ENCODE measurements at places on chromosomes 5 and 9.

DNA sequence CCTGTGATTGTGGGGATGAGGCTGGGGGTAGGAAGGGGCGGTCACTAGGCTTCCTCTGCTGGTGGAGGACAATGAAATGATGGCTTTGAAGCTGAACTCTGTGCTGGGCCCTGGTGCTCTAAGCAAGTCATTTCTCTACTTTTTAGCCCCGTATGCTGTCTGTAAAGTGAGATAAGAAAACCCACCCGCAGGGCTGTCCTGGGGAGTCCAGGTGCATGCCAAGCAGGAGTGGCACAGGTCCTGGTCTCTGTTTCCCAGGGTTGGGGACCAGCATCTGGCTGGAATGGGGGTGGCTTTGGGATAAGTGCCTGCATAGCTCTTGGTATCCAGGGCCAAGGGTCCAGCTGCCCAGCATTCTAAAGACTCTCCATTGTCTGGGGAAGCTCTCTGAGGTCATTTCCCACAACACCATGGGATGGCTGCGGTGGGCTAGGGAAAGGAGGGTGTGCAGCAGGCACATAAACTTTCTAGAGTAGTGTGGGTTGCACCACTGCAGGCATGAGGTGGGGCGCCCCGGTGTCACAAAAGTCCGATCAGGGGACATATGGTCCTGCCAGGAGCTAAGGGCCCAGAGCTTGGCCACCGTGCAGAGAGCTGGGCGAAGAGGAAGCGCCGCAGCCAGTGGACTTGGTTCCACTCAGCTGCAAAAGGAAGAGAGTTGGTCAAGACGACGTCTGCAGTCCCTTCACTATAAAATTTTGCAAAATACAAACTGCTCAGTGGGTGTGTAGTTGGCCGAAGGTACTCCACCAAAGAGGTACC is 25.6 kb upstream of the GTF3C5 start:
- no peak for DNase-seq

DNA sequence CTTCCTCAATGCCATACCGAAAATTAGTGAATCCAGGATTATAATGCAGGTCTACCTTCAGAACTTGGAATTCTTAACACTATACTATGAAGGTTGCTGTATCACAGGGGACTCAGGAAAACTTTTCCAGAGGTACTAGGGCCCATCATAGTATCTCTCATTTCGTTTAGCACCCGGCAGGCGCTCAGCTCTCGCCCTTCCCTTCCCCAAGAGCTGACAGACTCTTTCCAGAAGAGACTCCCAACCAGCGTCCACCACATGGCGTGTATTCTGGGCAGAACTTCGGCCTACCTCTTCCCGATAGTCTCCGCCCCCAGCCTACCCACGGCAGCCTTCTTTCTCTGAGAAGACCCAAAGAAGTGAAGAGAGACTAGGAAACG is 271 bp downstream of the NOL8 start:
- DNase-seq: no peak

DNA sequence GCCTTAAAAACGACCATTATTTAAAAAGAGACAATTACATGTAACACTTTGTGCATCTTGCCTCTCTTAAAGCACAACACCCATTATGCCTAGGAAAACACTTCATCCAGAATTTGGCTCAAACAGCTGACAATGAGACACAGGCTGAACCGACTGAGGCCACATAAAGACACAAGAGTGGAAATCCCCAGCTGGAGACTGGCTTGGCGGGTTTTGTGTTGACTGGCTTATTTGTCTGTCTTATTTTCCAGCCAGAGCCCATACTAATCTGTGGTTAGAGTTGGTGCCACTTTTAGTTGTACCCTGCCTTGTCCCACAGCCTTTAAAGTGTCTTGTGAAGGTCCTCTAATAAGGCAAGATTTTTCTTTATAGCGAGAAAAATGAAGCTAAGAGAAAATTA is 21.2 kb downstream of the TRIM14 start:
- DNase-seq: peak; percentile 54

- no peak for DNase-seq
Measured at GRCh38 chr5:36904677-36905076, 28.1 kb downstream of the NIPBL start.

GRCh38 chr5:65198456-65199120 is 283.1 kb downstream of the ADAMTS6 start:
- DNase-seq: no peak

GRCh38 chr5:39652036-39652435 is 227.3 kb upstream of the DAB2 start:
- DNase-seq: no peak

- no peak for DNase-seq
Measured at GRCh38 chr9:74783408-74783807, 104.3 kb downstream of the TRPM6 start.

DNA sequence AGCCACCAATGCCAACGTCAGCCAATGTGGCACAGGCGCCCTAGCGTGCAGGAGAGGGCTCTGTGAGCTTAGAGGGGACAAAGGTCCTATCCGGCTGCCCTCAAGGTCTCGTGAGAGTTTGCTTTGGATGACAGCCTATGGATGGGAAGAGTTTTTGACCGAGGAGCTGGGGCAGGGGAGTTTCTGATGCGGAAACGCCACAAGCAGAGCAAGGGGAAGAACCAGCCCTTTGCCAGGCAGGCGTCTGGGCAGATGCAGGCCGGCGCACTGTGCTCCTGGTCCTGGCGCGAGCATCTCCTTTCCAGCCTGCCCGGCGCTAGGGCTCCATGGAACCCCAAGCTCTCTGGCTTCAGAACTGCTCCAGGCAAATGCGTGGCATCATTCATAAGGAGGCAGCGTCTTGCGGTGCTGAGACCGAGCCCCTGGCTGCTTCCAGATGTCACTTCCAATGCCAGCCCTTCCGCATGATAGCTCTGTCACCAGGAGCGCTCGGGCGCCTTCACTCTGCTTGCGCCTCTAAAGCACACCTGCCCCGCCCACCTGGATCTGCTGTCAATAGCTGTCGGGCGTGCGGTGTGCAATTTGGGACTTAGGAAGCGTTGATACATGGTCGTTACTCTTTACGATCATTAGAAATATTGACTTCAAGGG is 374.9 kb upstream of the IRX1 start:
- DNase-seq: no peak

DNA sequence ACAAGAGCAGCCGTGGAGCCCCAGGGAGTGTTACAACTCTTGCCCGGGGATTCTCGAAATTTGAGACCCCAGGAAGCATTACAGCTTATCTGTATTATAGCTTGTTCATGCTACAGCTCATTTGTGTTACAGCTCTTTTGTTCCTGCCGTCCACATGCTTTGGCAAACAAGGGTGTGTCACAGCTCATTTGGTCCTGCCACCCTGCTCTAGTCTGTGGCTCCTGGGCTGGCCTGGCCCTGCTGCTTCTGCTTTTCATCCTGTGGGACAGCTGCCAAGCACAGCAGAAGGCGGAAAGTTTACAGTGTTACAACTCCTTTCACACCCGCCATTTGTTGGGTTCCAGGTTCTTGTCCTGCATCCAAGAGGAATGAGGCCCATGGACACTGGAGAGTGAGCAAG is 685.0 kb downstream of the SLCO4C1 start:
- DNase-seq: no peak
